ENCODE measurements at places on chromosomes 6 and 20. TPM values are rescaled to one million over a fixed set of nuclear protein-coding genes. Genes with fewer than 3 reads are reported as not detected.

DDO gene
- not detected for total RNA-seq

PNPLA1 gene
- total RNA-seq = not detected

NHSL1 gene
- 1.1 TPM for total RNA-seq

XKR7 gene
- 0.03 TPM for total RNA-seq

KIF25 gene
- total RNA-seq = not detected

PRRT1 gene
- total RNA-seq = 0.29 TPM

PROKR2 gene
- not detected for total RNA-seq

RPRD1B gene
- 46.0 TPM for total RNA-seq

BPIFA1 gene
- not detected for total RNA-seq

PHACTR2 gene
- total RNA-seq = 32.5 TPM

ACTL10 gene
- 1.5 TPM for total RNA-seq

FAM209B gene
- total RNA-seq = 1.5 TPM

FRS3 gene
- total RNA-seq = 2.6 TPM

OR2H2 gene
- not detected for total RNA-seq

TMC2 gene
- total RNA-seq = not detected

OPRL1 gene
- total RNA-seq = 0.56 TPM

PRDM1 gene
- 138 TPM for total RNA-seq

FKBP5 gene
- total RNA-seq = 39.9 TPM

TCF15 gene
- total RNA-seq = not detected

MEP1A gene
- not detected for total RNA-seq

FRMD1 gene
- total RNA-seq = not detected

ADGRF5 gene
- total RNA-seq = not detected

Data from activated T-helper 17 cell treated with anti-CD3 and anti-CD28 coated beads, Interleukin-2, amount 50 U/mL, for 72 hours (primary cell).